ENCODE measurements at places on chromosomes 3 and 15.
A peak's percentile ranks its signal among the peaks of the same experiment; 100 is the strongest.

- peaks cover 5% of the 10 kb centered on the region for H3K4me1 ChIP-seq
- no peaks in the 10 kb centered on the region for H3K36me3 ChIP-seq
- H3K27me3 ChIP-seq: peaks cover 5% of the 10 kb centered on the region
- H3K4me3 ChIP-seq: no peak overlapping the region
- no peak overlapping the region for H3K27ac ChIP-seq
- DNase-seq: no peak
Observed at GRCh38 chr3:22981166-22981565, 222.0 kb upstream of the UBE2E2 start.

DNA sequence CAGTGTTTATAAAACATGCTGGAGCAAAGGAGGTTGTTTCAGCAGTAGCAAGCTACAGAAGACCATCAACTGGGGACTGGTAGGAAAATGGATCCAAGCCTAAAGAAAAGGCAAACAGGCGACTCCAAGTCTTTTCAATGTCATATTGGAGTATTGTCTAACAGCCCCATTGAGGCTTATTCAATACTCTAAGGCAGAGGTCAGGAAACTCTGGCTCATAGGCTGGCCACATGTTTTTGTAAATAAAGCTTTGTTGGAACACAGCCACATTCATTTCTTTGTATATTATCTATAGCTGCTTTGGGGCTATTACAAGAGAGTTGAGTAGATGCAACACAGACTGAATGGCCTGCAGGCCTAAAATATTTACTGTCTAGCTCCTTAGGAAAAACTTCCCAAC is 77.5 kb downstream of the RPL22L1 start:
- no peak for DNase-seq
- no peaks in the 10 kb centered on the region for H3K36me3 ChIP-seq
- no peak overlapping the region for H3K27ac ChIP-seq
- H3K4me3 ChIP-seq: no peak overlapping the region
- no peaks in the 10 kb centered on the region for H3K4me1 ChIP-seq

DNA sequence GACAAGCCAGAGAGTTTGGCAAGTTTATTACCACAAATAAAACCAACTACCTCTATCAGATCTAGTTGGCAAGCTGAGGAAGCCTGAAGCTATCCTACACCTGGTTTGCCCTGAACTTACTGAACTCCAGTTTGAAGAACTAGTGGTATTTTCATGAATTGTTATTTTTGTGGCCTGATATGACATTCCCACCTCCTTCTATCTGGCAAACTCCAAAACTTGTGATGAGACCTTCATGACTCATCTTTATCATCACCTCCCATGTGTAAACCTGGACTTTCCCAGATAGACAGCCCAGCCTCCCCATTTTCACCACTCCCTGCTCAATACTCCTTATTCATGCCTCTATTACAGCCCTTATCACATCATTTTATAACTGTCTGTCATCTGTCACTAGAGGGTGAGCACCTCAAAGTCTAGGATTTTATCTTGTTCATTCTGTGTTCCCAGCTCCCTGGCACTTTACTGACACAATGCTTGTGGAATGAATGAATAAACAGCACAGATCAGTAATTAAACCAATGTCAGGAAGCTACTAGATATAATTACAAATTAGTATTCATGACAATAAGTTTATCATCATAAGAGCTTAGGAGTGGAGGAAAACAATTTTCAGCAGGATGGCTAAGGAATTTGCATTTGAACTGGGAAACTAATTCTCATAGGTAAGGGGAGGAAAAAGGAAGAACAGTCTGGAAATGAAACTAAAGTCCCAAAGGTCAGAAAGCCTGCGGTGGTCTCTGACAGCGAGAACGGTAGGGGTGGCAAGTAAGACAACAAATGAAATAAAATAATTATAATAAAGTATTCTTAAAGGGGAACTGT is 13.2 kb upstream of the TRANK1 start:
- H3K4me1 ChIP-seq: peaks cover 22% of the 10 kb centered on the region
- H3K36me3 ChIP-seq: no peaks in the 10 kb centered on the region
- no peak for DNase-seq
- no peak overlapping the region for H3K4me3 ChIP-seq

DNA sequence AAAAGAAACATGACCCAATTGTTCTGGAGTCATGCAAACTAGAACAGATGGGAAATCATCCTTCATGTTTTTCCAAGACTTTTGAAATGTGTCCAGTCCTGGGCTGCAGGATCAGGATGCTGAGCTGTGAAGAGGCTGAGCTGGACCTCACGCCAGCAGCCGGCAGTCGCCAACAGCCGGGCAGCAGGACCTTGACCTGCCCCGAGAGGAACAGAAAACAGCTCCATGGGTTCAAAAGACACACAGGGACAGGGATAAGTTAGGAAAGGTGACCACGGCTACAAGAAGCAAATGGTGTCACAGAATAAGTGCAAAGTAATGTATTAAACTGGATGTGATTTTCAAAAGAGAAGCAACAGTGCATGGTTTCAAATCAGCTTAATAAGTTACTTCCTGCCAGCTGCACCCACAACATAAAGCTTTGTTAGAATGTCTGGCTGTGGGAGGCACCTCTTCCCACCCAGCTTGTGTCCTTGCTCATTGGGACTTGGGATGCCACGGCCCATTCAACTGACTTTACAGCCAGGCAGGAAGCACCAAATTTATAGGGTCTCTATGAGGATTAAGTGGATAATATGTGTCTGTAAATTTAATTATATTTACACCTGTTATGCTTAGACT is 266.4 kb downstream of the GABRG3 start:
- H3K36me3 ChIP-seq: no peaks in the 10 kb centered on the region
- H3K4me3 ChIP-seq: no peak overlapping the region
- no peaks in the 10 kb centered on the region for H3K4me1 ChIP-seq
- H3K27ac ChIP-seq: no peak overlapping the region

- H3K27me3 ChIP-seq: peaks cover 2% of the 10 kb centered on the region
- no peaks in the 10 kb centered on the region for H3K36me3 ChIP-seq
- no peak overlapping the region for H3K27ac ChIP-seq
- no peak for DNase-seq
- no peak overlapping the region for H3K4me3 ChIP-seq
- no peaks in the 10 kb centered on the region for H3K4me1 ChIP-seq
Observed at GRCh38 chr3:48414376-48415250, 15.3 kb downstream of the PLXNB1 start.

DNA sequence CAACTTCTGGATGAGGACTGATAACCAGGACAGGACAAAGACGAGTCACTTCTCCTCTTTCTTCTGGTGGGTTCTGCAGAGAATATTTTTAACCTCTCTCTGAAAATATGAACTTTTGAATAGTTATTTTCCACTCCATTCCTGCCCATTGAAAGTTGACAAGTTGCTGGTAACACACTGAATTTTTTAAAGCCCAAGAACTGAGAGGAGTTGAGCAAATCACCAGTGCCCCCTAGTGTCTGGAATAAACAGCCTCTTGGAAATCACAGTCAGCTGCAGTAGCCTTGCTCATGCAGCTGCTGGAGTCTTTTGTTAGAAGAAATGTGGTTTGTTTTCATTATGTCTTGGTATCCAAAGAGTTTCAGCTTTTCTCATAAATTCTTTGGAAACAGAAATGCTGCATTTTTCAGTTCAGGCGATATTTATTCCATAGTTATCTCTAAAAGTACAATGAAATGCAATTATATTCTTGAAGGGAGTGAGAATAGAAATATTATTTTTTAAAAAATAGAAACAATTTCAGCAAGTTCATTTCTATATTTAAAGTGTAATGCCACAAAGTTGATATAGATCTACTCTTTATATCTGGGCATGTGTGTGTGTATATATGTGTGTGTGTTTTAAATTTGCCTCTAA is 741.0 kb upstream of the CBLB start:
- DNase-seq: peak; percentile 56
- H3K36me3 ChIP-seq: peaks cover 2% of the 10 kb centered on the region
- no peak overlapping the region for H3K27ac ChIP-seq

GRCh38 chr15:96495386-96495785 is 164.9 kb downstream of the NR2F2 start:
- no peaks in the 10 kb centered on the region for H3K4me1 ChIP-seq
- H3K27me3 ChIP-seq: no peaks in the 10 kb centered on the region
- no peak for DNase-seq

DNA sequence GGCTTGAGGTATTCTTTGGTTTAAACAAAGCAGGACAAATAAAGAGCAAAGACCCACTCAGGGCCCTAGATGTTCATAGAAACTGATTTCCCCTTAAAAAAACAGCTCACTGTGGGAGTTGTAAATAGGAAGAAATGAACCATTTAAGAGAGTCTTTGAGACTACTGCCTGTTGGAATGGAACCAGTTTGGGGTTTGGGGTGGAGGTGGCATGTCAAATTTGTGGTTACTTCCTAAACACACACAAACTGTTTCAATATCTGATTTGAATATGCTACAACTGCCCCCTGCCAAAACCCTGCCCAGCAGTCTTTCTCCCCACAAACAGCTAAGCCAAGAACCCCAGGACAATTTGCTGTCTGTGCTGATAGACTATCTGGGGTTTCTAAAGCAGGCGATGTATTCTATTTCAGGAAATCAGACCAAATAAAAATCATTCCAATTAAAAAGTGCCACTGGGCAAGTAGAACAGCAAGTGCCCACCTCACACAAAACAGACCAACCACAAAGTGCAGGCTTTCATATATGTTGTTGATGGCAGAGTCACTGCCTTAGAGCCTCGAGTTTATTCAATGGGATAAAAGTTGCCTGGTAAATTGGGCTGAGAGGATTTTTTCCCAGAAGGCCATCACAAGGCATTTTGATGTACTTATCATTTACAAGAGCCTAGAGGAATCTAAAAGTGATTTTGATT is 293.9 kb upstream of the PROK2 start:
- H3K27me3 ChIP-seq: peaks cover 4% of the 10 kb centered on the region
- H3K27ac ChIP-seq: peak overlapping the region; percentile 25
- no peaks in the 10 kb centered on the region for H3K36me3 ChIP-seq
- DNase-seq: no peak
- no peak overlapping the region for H3K4me3 ChIP-seq

GRCh38 chr15:33780011-33780768 is 188.1 kb upstream of the CHRM5 start:
- H3K4me3 ChIP-seq: no peak overlapping the region
- H3K27me3 ChIP-seq: peaks cover 9% of the 10 kb centered on the region
- DNase-seq: no peak
- H3K36me3 ChIP-seq: no peaks in the 10 kb centered on the region
- no peak overlapping the region for H3K27ac ChIP-seq

DNA sequence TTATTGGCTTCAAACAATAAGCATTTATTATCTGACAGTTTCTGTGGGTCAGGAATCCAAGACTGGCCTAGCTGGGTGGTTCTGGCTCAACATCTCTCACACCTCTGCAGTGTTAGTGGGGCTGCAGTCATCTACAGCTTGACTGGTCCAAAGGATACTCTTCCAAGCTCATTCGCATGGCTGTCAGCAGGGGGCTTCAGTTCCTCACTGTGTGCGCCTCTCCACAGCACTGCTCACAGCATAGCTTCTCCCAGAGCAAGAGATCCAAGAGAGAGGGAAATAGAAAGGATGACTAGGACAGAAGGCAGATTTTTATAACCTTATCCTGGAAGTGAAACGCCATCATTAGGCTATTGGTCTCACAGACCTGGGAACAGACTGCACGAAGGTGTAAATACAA is 64.2 kb downstream of the MAGI1 start:
- no peaks in the 10 kb centered on the region for H3K27me3 ChIP-seq
- H3K27ac ChIP-seq: no peak overlapping the region
- no peaks in the 10 kb centered on the region for H3K36me3 ChIP-seq
- DNase-seq: no peak
- H3K4me1 ChIP-seq: no peaks in the 10 kb centered on the region

DNA sequence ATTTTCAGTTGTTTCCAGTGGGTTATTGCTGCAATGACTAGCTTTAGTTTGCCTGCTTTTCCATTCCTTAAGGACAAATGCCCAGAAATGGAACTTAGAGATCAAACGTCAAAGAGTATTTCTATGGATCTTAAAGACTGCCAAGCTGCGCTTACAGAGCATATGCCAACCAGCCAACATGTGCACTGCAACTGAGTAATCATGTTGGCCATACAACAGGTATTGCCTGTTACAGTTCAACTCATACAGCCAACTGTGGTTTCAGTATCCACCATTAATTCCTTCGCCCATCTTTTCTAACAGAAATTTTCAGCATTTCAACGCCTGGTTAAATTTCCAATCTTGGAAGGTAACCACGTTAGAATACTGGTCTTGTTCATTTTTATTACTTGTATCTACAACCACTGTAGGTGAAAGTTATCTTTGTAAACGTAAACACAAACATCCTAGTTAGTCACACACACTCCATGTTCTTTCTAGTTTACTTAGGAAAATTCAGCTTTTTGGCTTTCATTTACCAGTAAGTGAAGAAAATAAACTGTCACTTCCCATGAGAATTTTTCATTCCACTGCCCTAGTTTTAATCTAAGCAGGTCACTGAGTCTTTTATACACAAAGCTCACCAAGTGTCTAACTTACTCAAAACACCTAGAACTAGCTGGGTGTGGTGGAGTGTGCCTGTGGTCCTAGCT is 3.9 kb downstream of the RPL32 start:
- H3K36me3 ChIP-seq: peaks cover 25% of the 10 kb centered on the region
- no peak for DNase-seq
- no peaks in the 10 kb centered on the region for H3K27me3 ChIP-seq
- peaks cover 38% of the 10 kb centered on the region for H3K4me1 ChIP-seq

Data from memory B cell (primary cell).